ENCODE measurements at places on chromosomes 1 and 21.

GRCh38 chr1:183375381-183375780 is 42.8 kb downstream of the NMNAT2 start:
- DNase-seq = no peak

DNA sequence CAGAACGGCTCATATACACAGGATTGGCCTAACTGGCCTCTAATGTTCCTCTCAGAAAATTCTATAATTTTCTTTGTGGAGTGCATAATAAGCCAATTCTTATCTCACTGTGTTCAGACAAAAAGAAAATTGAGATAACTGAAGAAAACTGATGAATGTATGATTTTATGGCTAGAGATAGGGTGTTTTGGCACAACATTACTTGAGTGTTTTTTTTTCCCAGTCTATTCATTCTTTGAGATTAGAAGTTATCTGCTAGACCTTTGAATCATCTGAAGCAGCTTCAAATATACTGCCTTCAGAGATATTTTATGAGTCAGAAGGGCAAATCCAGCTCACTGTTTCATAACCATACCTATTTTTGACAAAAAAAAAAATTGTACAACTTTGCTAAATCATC is 85.6 kb downstream of the VAV3 start:
- DNase-seq = no peak

- DNase-seq = no peak
Observed at GRCh38 chr1:81234237-81234636, 566.5 kb upstream of the ADGRL2 start.

DNA sequence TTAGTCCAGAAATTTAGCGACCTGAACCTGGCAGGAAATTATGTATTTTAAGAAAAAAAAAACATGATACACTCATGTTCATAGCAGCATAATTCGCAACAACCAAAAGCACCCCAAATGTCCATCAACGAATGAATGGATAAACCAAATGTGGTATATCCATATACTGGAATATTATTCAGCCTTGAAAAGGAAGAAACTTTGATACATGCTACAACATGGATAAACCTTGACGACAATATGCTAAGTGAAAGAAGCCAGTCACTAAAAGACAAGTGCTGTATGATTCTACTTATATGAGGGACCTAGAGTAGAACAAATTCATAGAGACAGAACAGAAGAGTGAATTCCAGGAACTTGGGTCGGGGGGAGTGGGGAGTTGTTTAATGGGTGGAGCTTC is 698 bp upstream of the OLIG1 start:
- DNase-seq = no peak

DNA sequence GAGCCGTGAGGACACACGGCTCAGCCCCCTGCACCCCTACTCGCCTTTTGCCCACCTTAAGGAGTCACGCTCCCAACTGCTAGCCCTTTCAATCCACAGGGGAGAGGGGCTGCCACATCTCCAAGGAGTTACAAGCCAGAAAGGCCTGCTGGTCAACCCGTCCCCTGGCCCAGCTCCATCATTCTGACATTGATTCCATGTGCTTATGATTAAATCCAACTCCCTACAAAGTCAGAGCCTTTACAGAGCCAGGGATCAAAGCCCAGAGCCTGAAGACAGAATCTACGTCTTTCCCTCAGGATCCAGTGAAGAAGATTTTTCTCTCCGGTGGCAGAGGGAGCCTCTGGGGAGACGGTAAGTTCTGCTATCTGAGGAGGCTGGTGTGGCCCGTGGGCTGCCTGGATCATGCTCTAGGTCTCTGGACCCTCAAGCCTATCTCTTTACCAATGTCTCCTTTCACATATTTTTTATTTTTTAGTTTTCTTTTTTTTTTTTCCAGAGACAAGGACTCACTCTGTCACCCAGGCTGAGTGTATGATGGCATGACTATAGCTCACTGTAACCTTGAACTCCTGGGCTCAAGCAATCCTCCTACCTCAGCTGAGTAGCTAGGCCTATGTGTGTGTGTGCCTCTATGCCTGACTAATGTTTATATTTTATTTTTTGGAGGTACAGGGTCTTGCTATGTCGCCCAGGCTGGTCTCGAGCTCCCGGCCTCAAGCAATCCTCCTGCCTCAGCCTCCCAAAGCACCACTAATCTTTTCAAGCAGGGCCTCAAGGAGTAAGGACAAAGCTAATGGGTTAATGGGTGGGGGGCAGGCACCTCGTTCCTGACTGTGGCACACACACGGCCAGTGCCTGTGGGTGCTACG is 61.3 kb downstream of the SLC66A1 start:
- no peak for DNase-seq
